ENCODE measurements at places on chromosomes 7 and 10.

- DNase-seq, result no peak
These were observed 14.5 kb downstream of the ZCCHC24 start for GRCh38 chr10:79430936-79431335.

GRCh38 chr7:151599401-151600227 is 79.9 kb upstream of the RHEB start:
- DNase-seq, result no peak

GRCh38 chr10:72026278-72027111 is 61.9 kb downstream of the SPOCK2 start:
- DNase-seq, result no peak

DNA sequence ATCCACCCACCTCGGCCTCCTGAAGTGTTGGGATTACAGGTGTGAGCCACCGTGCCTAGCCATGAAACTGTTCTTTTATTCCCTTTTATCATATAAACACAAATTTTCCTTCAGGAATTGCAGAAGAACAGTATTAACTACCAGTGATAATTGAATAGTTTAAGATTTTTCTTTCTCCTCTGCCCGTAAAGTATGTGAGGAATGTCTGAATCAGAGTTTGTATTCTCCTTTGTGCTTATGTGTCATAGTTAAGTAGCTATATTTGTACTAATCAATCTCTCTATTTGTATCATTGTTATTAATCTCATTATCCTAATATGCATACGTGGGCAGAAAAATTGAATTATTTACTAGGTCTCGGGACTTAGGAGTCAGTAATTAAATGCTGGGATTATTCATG is 83.6 kb downstream of the ZNF277 start:
- DNase-seq, result no peak

- DNase-seq, result no peak
These were observed 334.8 kb downstream of the GLRX3 start for GRCh38 chr10:130470973-130471372.

- peak; percentile 28 for DNase-seq
These were observed 463 bp upstream of the UPP1 start for GRCh38 chr7:48088559-48089045.

DNA sequence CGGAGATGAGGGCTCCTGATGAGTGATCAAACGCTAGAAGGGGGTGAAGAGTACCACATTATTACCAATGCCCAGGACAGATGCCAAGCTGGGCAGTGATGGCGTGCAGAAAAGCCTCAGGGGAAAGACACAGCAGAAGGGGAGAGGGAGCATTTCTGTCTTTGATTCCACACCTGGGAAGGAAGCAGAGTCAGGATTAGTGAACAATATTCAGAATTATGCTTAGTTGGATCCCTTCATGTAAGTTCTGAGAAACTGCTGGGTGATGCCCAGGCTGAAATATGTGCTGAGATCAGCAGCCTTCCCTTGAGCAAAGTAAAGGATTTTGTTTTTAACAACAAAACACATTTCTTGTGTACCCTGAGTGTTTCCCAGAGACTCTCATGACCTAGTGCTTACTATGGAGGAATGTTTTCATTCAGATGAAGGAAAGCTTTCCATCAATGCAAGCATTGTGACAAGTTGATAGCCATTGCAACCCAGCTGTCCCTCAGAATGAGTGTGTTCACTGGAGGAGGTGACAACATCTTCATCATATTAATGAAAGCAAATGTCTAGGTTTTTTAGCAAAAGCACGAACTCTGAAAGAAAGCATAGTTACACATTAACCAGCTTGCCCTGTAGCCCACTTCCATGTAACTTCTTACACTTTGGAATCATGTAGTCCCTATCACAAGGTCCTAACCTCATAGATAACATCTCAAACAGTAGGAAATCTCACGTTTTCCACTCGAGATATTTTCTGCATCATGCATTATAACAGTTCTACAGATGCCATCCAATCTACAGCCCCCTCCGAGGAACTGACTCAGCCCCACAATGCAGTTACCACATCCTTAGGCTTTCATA is 23.8 kb upstream of the AKR1C1 start:
- DNase-seq, result no peak

DNA sequence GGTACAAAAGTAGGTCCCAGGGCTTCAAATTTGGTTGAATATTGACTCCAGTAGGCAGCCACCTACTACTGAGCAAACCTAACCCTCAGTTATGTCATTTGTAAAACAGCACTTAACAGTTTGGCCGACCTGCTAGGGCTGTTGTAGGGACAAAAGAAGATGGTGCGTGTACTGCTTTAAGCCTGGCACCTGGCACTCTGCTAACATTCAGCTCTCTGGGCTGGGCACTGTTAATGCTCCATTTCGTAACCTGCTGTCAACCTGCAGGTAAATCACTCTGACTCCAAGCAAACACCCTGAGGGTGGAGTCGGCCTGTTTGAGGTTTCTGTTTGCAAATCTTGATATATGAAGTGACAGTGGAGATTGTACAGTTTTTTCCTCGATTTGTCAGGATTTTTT is 7.2 kb downstream of the ZKSCAN1 start:
- no peak for DNase-seq

- no peak for DNase-seq
These were observed 681.3 kb downstream of the TNS3 start for GRCh38 chr7:46900312-46901263.

- DNase-seq, result no peak
These were observed 408.3 kb upstream of the ANKRD30A start for GRCh38 chr10:36717118-36717517.

GRCh38 chr7:46682836-46683624 is 762.0 kb upstream of the IGFBP3 start:
- no peak for DNase-seq

- DNase-seq, result no peak
These were observed 1.4 kb downstream of the NDUFB8 start for GRCh38 chr10:100528123-100528886.

GRCh38 chr10:71268758-71269157 is 50.3 kb upstream of the SLC29A3 start:
- DNase-seq, result no peak

DNA sequence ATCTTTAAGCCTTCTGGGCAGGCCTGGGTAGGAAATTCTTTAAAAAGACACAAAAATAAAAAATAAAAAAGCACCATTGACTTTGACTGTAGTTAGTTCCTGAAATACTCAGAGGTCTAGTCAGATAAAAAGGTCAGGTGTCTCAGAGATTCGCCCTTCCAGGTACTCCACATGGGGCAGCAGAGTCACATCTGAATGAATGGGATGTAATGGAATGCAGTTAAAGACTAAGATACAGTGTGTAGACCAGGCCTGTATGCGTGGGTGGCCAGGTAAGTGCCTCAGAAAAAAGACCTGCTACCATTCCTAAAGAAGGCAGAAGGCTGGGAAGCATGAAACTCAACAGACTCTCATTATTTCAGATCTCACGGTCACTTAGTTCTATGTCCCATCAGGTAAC is 68.6 kb upstream of the SEM1 start:
- DNase-seq, result no peak

DNA sequence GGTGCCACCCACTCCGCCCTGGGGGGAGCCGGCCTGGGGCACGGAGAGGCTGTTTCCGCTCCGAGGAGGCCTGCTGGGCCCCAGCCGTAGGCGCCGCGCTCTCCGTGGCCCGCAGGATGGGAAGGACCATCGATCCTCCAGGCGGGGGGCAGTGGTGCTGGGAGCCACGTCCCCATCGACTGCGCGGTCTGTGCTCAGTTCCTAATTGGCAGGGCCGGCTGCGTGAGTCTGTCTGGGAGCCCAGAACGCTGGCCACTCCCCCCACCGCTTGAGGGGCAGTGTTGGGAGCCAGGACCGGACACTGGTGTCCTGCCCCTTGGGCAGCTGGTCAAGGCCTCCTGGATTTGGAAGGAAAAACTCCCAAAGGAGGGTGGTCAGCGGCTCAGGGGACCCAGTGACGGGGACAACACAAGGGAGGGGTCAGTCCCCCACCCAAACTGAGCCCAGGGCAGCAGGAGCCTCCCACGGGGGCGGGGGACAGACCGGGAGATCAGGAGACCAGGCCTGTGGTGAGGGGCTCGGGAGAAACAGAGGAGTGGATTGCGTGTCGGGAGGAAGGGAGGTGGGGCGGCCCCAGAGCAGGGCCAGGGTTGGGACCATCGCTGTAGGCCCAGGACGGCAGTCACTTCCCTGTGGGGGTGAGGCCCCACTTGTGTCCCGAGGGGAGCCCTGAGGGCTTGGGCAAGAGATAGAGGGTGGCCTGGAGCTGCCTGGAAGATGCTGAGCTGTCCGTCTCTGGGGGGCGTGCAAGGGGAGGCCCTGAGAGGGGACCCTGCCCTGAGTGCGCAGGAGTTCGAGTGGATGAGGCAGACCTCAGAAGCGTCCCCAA is 89.0 kb downstream of the UNCX start:
- no peak for DNase-seq

DNA sequence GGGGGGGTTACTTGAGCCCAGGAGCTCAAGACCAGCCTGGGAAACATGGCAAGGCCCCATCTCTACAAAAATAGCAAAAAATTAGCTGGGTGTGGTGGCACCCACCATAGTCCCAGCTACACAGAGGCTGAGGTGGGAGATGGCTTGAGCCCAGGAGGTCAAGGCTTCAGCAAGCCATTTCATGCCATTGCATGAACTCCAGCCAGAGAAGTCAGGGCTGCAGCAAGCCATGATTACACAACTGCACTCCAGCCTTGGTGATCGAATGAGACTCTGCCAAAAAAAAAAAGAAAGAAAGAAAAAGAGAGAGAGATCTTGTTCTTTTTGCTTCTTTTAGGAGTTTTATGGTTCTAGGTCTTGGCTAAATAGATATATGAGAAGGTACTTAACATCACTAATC is 200.2 kb upstream of the PHYHIPL start:
- DNase-seq, result no peak

DNA sequence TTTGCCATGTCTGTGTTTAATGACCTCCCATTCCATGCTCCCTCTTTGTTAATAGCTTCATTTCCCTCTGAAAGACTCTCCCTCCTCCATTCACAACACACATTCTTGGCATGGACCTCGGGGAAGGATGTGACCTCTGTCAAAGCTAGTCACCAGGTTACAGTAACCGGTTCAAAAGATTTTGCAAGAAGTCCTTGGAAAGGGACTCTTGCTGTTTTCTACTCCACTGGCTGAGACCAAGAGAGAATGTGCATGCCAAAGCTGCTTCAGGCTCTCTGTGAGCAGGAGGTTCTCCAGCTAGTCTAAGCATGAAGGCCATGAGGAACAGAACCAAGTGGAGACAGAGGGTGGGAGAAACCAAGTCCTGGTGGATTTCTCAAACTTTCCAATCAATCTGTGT is 732.6 kb downstream of the CCSER2 start:
- no peak for DNase-seq

GRCh38 chr10:89032141-89032891 is 41.7 kb downstream of the FAS start:
- peak; percentile 29 for DNase-seq

- DNase-seq, result no peak
These were observed 51.1 kb upstream of the ADRB1 start for GRCh38 chr10:113992471-113993011.

- DNase-seq, result no peak
These were observed 30.3 kb downstream of the PROSER2 start for GRCh38 chr10:11853468-11853867.

- peak; percentile 96 for DNase-seq
These were observed at the start of gene MLLT10 for GRCh38 chr10:21533467-21534279. MLLT10 (plus strand) TSS chr10:21534232; CDS start chr10:21534645, 413 bp downstream.

GRCh38 chr7:38171623-38172391 is 6.2 kb upstream of the STARD3NL start:
- no peak for DNase-seq

DNA sequence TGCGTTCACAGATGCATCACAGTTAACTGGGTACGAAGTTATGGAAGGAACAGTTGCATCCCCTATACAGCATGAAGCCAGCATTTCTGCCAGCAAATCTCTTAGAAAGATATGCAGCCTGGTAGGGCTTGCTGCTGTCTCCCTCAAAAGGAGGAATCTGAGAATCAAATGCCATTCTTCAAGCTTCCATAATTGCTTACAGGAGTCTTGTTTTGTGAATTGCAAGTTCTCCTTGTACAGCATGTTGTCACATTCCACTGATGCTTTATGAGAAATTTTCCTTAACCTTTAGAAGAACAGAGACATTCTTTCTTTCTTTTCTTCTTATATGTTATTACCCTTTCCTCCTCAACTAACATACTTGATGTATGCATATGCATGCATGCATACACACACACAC is 134.6 kb downstream of the CHRM2 start:
- DNase-seq, result no peak

DNA sequence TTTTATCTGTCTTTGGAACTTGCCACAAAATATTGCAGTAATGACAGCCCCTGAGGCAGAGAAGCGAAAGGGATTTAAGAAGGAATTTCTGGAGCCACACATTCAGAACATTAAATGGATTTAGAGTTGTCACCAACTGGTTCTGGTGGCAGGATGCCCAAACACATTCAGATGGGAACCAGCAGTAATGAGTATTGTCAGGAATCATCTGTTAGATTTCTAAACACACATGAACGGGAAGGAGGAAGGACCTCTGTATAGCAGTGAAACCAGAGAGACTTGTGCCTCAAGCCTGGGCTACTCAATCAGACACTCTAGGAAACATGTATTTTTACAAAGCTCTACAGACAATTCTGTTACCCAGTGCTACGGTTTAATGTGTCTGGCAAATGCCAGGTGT is 103.8 kb upstream of the CCNY start:
- DNase-seq, result no peak

DNA sequence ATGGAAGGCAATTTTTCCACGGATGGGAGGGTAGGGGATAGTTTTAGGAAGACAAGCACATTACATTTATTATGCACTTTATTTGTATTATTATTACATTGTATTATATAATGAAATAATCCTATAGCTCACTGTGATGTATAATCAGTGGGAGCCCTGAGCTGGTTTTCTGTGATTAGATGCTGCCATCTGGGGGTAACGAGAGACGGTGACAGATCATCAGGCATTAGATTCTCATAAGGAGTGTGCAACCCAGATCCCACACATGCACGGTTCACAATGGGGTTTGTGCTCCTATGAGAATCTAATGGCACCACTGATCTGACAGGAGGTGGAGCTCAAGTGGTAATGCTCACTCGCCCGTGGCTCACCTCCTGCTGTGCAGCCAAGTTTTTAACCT is 103.9 kb upstream of the STK17A start:
- no peak for DNase-seq

GRCh38 chr10:31072451-31072850 is 40.8 kb upstream of the ZNF438 start:
- no peak for DNase-seq

GRCh38 chr7:105098863-105099515 is 85.0 kb downstream of the KMT2E start:
- DNase-seq, result peak; percentile 23

DNA sequence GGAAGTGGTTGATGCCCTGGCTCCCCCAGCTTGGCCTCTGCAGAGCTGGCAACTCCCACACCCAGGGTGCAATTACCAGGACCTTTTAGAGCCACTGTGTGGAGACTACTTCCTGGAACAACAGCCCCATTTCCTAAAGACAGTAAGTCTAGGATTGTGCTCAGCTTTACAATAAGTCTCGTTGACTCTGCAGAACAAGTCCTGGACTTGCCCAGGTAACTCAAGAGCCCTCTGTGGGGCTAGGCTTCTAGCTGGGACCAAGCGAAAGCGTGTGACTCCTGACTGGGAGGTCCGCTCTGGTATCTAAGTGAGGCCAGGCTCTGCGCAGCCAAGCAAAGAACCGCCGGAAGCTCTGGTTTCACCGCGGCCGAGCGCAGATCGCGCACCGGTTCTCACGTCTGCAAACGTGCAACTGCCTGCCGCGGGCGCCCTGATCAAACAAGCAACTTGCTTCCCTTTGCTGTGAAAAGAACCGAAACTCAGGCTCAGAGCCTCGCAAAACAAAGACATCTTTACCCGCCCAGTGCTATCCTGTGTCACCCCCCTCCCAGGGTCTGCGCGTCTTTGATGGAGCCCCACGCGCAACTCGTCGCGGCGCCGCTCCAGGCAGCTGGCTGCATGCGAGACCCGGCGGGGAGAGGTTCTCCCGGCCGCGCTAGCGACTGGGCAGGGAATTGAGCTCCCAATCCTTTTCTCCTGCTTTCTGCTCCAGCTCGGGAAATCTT is 4.4 kb upstream of the PDLIM1 start:
- DNase-seq, result peak; percentile 83

Measured in GM13977 (cell line).